Stomach (tissue), 19 donors: ENCODE measurements at places on chromosomes 4 and X.

DNA sequence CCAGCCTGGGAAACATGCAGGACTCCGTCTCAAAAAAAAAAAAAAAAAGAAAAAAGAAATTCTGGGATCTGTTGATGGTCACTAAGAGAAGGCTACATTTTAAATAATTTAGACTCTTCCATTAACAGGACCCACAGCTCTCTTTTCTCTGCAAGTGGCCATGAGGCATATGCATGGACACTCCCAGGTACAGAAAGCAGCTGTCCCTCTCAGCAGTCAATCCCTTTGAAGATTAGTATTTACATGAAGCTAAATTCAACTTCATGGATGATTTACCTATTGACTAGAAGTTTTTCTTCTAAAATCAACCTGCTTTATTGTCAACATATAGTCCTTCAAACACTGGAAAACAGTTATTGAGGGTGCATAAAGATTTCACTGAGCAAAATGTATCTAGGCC is 139.9 kb downstream of the CPEB2 start:
- no peak for DNase-seq

DNA sequence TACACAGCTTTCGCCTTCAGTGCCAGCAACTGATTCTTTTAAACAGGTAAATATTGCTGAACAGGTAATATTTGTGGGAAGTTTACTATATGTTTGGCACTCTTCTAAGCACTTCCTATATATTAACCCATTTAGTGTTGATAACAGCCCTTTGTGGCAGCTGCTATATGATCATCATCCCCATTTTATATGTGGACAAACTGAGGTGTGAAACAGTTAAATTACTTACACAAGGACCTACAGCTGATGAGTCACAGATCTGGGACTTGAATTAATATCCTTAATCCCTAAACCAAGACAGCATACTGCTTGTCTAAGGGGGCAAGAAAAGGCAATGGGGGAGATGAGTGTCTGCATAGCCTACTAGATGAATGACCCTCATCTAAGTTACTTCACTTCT is 2.9 kb downstream of the SMIM20 start:
- no peak for DNase-seq

DNA sequence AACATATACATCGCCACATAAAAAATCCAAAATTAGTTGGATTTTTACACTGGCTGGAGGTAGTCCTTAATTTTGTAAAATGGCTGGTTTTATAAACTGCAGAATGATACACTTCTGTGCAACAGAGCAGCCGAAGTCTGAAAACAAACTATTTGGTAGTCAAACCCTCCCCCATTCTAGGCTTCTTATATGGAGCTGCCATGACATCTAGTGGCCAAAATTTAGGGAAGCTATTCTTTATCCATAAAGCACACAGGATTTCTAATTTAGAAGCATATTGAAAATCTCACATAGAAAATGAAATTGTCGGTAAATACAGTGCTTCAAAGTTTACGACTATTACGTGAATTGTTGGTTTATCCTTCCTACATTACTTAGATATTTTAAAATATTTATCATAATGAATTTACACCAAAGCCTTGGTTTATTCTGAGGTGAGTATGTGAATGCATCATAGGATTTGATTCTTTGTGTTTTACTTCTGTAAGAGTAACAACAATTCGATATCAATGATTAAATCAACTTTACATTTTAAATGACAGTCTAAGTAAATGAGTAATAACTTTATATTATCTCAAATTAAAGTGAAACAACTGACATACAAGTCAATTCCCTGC is 113.4 kb upstream of the FAM241A start:
- DNase-seq, result peak; percentile 71

DNA sequence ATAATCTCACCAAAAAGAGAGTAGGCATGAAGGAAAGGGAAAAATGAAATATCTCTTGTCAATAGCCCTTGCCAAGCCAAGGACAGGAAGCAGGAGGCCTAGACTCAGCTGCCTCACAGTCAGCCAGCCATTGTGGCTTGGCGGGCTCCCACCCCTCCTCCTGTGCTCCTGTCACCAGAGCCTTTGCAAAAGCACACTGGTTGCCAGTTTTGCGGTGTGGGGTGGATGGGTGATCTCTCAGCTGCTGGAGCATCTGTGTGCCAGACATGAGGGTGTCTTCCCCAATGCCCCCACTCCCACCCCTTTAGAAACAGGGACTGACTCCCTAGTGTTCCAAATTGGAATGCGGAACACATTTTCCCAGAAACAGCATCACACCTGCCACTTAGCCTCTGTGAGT is 26.1 kb downstream of the ARHGEF6 start:
- peak; percentile 26 for DNase-seq

DNA sequence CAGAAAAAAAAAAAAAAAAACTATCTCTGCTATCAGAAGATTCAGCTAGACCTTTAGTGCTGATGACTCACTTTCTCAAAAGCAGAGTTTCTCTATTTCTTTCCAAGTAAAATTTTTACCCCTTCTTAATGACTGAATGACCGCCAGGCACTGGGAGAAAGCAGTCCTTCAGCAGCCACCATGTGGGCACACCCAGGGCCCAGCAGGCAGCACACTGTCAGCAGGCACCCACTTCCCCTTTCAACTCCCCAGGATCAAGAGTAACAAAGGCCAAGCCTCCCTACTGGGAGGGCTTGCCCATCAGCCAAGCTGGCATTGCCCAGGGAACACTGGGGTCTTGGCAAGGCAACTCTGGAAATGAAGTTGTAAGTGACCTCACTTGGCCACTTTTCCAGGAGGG is 201.9 kb upstream of the MAMLD1 start:
- no peak for DNase-seq

DNA sequence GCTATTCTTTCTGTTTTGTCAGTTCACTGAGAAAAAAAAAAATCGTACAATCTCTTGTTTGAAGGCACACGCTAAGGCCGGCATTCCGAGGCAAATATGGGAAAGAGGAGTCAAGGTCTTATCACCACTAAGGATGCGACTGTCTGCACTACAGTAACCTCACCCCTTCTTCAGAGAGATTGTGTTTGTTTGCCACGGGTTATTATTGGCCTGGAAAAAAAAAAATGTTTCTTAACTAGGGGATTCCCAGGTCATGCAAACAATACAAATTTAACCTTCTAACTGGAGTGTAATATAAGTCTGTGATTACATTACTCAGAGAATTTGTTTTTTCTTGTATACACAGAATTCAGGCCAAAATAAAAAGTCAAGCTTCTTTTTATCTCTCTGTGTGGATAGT is 168.3 kb downstream of the TMA16 start:
- no peak for DNase-seq

GRCh38 chr4:63851496-63851895 is 557.8 kb downstream of the TECRL start:
- DNase-seq, result no peak

GRCh38 chr4:82467471-82467870 is 37.1 kb downstream of the ENOPH1 start:
- no peak for DNase-seq

GRCh38 chr4:140448830-140449229 is 21.4 kb upstream of the CLGN start:
- DNase-seq, result no peak

DNA sequence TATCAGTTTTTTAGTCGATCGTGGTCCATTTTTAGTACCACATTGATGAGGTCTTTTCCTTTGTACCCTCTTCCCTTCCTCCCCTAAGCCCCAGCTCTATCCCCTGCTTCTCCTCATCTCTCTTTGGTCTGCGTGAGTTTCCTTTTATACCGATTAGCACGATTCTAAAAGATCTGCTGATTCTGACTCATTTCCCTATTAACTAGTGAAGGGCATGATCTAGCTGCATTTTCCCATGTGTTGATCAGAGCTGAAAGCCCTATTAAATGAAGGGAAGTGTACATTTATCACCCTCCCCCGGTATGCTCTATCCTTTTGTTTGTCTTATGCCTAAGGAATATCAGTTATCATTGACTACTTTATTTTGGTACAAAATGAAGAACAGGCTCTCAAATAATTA is 181.7 kb upstream of the NPY2R start:
- no peak for DNase-seq

DNA sequence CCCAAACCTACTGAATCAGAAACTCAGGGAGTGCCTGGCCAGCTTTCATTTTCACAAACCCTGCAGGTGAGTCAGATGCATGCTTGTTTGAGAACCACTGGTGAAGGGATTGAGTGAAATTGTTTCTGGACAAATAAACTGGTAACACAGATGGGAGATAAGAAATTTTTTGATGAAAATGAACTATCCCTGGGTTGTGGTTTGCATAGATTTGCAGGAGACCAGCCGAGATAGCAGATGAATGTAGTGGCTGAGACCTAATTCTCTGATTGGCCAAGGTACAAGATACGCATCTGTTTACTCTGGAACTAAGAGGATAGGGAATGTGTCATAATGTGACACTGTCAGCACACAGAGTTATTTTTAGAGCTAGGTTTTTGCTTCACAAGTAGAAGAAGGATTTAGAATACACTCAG is 117.8 kb upstream of the NOCT start:
- DNase-seq, result no peak

DNA sequence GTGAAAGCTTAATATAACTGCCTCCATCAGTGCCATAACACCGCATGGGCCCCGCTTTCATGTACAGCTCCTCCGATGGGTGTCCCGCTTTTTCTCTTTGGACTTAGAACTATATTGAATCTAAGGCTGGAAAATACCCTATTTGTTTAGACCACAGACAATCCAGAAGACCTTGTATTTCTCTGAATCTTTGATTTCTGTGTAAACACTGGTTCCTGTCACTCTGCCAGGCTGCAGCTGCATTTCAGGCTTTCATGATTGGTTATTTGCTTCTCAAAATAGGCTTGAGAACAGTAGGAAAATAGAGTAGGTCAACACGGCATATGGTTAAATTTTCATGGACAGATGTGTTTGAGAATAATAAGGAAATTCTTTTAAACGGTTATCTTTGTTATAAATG is 80.0 kb downstream of the NWD2 start:
- peak; percentile 12 for DNase-seq

DNA sequence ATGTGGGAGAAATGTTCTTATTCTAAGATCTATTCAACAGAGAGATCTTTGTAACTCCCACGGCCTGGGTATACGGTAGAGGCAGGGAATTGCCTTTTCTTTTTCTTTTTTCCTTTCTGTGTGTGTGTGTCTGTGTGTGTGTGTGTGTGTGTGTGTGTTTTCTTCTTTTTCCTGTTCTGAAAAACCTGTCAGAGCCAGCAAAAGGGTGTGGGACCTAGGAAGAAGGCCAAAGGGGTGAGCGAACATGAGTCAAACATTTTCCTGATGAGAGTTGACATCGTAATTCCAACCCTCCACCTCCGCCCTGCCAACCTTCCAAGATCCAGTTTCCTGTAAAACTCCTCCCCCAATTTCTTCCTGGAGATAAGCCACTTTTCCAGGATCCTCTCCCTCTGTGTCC is 2.8 kb upstream of the CHIC2 start:
- DNase-seq, result peak; percentile 76

- DNase-seq, result no peak
These were observed 645 bp upstream of the RAB28 start for GRCh38 chr4:13484749-13485221.

DNA sequence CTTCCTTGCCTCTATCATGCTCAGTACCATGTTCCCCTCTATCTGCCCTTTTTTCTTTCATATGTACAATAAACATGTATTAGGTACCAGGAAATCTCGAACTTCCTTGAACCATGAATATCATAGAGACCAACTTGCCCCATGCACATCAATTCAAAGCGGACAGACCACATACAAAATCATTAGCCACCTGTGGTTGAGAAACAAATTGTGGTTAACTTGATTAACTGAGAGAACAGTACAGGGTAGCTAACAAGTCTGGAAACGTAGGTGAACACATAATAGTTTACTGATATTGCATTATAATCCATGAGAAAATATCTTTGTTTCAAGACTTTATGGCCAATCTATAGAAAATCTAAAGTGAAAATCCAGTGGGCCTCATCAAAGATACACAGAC is 8.2 kb downstream of the CASP3 start:
- no peak for DNase-seq

GRCh38 chrX:101029665-101030064 is 22.2 kb downstream of the TRMT2B start:
- DNase-seq, result no peak

- peak; percentile 31 for DNase-seq
These were observed 19.9 kb downstream of the IQSEC2 start for GRCh38 chrX:53261355-53261972.

DNA sequence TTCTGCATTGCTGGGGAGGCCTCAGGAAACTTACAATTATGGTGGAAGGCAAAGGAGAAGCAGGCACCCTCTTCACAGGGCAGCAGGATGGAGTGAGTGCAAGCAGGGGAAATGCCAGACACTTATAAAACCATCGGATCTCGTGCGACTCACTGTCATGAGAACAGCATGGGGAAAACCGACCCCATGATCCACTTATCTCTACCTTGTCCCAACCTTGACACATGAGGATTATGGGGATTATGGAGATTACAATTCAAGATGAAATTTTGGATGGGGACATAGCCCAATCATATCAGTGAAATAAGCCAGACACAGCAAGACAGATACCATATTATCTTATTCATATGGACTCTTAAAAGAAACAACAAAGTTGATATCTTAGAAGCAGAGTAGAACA is 134.9 kb downstream of the C4orf33 start:
- DNase-seq, result no peak

DNA sequence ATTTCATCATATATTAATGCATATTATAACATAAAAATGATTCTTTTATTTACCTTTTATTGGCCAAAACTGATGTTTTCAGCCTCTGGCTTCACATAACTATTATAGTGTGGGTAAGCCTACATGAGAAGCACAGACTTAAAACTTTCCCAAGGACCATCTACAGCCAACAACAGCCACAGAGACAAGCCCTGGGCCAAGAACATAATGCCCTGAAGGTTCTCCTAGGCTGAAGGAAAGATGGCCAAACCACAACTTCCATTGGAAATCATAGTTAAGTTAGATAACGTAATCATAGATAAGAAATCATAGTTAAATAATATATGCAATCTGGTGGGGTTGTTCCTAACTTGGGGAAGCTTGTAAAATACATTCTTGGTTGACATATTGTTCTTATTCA is 280.0 kb upstream of the EMCN start:
- no peak for DNase-seq

DNA sequence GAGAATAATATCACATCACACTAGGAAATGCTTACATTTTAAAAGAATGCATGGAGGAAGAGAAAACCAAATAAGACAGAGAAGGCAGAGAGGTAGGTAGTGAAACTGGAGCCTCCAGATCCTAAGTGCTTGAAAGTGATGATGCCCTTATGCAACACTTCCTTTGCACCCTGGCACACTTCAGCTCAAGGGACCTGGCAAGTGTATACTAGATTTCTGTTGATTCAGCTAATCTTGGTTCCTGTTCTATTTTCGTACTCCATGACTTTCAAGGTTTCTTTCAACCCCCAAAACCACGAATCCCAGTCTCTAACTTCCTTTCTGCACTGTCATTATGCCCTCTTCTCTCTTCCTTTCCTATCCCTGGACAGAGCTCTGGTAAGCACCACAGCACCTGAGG is 36.9 kb upstream of the SH3KBP1 start:
- peak; percentile 8 for DNase-seq
